ENCODE measurements at places on chromosomes 7 and 10. TPM values are rescaled to one million over a fixed set of nuclear protein-coding genes. Genes with fewer than 3 reads are reported as not detected.
A peak's percentile ranks its signal among the peaks of the same experiment; 100 is the strongest.

Gene CDC123
- total RNA-seq: 102 TPM

Gene ETV1
- total RNA-seq: not detected

Gene NPC1L1
- not detected for total RNA-seq

Gene AIFM2
- 7.2 TPM for total RNA-seq

Gene SH2D4B
- total RNA-seq: 0.13 TPM

Gene COL13A1
- total RNA-seq: not detected

Gene COL28A1
- total RNA-seq: not detected

Gene TMEM225B
- 1.4 TPM for total RNA-seq

DNA sequence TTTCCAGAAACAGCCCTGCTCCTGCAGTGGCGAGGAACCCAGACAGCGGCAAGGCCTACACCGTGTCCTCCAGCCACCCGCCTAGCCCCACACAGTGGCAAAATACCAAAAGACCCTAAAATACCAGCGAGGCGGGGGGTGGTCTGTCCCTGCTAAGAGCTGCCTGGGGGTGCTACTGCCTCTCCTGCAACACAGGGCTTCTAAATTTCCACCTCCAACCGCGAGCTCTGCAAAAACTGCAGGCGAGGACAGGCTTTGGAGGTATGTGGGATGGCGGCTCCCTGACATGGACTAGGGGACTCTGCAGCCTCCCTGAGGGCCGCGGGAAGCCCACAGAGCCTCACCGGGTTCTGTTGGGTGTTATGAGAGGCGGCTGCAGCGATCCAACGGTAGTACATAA lies 122.3 kb downstream of the WDR37 start:
- H3K27ac ChIP-seq: no peak overlapping the region
- no peaks in the 10 kb centered on the region for H3K27me3 ChIP-seq
- DNase-seq: no peak
- no peaks in the 10 kb centered on the region for H3K36me3 ChIP-seq
- no peak overlapping the region for H3K4me3 ChIP-seq

DNA sequence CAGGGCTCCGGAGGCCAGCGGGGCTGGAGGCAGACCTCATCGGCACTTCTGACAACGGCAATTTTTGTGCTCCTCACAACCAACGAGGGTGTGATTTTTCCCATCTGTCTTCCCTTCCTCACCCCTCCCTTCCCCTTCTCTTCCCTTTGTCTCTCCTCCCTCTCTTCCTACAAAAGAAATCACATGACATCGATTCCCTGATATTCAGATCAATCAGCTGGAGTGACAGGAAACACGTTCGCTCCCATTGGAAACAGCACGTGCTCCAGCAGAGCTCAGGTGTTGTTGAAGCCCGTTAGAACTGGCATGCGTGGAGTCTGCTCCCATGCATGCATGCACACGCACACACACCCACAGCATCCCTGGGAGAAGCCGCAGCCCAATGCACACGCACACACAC lies 222.4 kb downstream of the PTPRN2 start:
- no peak overlapping the region for H3K4me3 ChIP-seq
- no peaks in the 10 kb centered on the region for H3K36me3 ChIP-seq
- H3K27ac ChIP-seq: no peak overlapping the region
- DNase-seq: no peak

DNA sequence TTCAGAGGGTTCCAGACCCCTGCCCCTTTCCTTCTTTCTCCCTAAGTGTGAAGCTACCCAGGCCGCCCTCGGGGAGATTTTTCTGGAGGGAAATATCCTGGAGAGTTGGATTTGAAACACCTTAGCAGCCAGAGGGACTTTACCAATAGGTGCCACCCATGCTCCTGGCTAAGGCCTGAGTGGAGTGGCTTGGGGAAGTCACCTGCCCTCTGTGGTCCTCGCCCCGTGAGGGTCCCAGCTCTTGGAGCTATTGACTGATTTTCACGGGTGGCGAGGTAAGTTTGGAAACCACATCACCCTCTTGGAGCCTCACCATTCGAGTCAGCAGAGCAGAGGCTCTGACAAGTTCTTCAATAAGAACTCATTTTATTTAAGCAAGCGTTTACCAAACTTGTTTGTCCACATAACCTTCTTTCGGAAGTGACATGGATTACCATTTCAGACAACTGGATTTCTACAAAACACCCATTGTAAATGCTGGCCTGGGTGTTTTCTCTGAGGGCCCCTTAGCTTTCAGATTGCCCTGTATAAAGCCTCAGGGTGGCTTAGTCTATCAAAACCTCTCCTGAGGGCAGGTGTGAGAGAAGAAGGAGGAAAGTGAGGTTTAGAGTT lies 20.4 kb downstream of the AQP1 start:
- H3K27me3 ChIP-seq: peaks cover 7% of the 10 kb centered on the region
- H3K4me1 ChIP-seq: no peaks in the 10 kb centered on the region
- H3K27ac ChIP-seq: no peak overlapping the region
- no peaks in the 10 kb centered on the region for H3K36me3 ChIP-seq
- peak; percentile 16 for DNase-seq

DNA sequence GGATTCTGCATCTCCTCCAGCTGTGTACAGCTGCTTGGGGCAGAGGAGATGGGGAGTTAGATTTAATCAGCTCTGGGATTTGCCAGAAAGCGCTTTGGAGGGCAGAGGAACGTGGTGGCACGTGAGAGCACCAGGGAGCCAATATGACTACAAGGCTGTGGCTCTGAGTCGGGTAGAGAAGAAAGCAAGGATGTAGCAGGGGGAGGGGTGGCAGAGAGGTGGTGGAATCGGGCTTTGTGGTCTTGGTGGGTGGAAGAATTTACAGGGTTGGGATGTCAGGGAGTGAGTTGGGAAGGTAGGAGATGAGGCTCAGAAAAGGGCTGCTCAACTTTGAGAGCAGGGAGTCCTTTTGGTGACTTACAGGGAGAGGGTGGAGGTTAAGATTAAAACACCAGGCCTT lies 113.6 kb downstream of the CCNY start:
- no peak overlapping the region for H3K4me3 ChIP-seq
- peak overlapping the region; percentile 50 for H3K27ac ChIP-seq
- H3K36me3 ChIP-seq: peaks cover 17% of the 10 kb centered on the region
- no peak for DNase-seq

DNA sequence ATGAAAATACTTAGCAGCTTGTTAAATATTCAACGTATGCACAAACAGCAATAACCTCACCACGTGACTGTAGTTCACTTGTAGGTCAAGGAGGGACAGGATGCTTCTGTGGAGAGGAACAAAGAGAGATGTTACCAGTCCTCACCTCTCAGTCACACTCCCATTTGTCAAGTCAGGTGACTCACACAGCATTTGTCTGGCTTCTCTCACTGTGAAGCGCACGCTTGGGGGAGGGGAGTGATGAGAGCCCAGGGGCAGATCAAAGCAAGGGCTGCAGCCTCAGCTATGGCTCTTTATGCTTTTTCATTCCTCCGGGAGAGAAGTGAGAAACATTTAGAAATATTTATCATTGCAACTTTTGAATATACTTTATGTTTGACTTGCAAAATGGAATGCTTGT lies 2.9 kb upstream of the RBM20 start:
- no peak overlapping the region for H3K4me3 ChIP-seq
- no peak overlapping the region for H3K27ac ChIP-seq
- H3K36me3 ChIP-seq: no peaks in the 10 kb centered on the region
- peak; percentile 55 for DNase-seq

DNA sequence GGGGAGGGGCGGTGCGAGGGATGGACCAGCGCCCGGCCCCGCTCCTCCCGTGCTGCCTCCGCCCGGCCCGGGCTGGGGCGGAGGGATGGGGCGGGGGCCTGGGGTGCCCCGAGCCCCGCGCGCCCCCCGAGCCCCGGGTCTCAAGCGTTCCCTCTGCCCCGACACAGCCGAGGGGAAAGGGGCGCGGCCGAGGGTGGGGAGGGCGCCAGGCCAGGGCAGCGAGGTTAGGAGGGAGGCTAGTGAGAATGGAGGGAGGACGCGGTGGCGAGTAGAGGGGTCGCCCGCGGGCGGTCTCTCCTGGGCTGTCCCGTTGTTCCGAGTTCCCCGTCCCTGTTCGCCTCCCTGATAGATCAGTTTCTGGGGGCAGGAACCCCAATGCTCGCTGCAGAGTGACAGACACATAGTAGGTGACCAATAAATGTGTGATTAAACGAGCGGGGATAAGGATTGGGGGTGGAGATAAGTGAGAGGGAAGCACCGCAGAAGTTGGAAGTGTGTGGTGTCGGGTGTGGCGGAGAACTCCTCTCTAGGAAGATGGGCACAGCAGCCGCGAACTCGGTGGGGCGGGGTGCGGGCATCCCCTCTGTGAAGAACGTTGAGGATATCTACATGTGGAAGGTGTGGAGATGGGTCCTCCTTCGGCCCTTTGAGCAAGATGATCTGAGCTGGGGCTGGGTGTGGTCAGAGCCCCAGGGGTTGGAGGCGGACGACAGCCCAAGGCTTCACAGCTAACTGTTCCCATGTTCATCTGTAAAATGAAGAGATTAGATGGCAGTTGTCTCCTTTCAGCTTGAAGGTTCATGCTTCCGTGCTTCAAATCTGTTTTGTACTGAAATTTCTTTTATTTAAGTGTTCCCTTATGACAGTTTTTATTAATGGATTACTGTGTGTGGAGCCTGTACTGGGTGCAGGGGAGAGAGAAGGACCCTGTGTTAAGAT lies 580 bp downstream of the ZNF775 start:
- peaks cover 40% of the 10 kb centered on the region for H3K4me1 ChIP-seq

- H3K27ac ChIP-seq: no peak overlapping the region
- H3K36me3 ChIP-seq: no peaks in the 10 kb centered on the region
- H3K4me3 ChIP-seq: no peak overlapping the region
- H3K27me3 ChIP-seq: no peaks in the 10 kb centered on the region
- H3K4me1 ChIP-seq: no peaks in the 10 kb centered on the region
These were observed 83.0 kb downstream of the PARD3 start for GRCh38 chr10:34731885-34732701.

DNA sequence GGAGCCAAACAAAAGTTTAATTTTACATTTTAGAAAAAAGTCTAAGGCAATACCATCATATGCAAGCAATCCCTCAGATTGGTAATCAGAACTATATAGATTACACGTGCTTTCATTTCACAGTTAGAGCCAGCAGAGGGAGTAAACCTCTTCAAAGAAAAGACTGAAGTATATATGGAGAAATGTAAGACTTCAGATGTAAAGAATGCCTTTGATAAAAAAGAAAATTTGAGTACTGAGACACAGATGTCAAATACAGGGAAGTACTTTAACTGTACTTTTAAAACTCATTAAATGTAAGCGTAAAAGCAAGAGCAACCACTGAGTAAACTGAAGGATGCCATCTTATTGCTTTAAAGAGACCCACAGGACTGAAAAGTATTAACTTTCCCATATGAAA lies 101.4 kb upstream of the FAM133B start:
- peaks cover 64% of the 10 kb centered on the region for H3K4me1 ChIP-seq
- no peak overlapping the region for H3K4me3 ChIP-seq
- H3K27me3 ChIP-seq: no peaks in the 10 kb centered on the region
- peak overlapping the region; percentile 51 for H3K27ac ChIP-seq

- peaks cover 41% of the 10 kb centered on the region for H3K27me3 ChIP-seq
- no peak overlapping the region for H3K27ac ChIP-seq
- no peak overlapping the region for H3K4me3 ChIP-seq
- DNase-seq: no peak
- H3K4me1 ChIP-seq: peaks cover 12% of the 10 kb centered on the region
These were observed 103.4 kb downstream of the TRIL start for GRCh38 chr7:28854750-28855074.

All from activated CD8-positive, alpha-beta T cell treated with anti-CD3 and anti-CD28 coated beads, Interleukin-2, amount 10 ng/mL, durations not matched to agents 7 days and 5 days (primary cell).